Activated naive CD4-positive, alpha-beta T cell treated with anti-CD3 and anti-CD28 coated beads, Interleukin-2, amount 10 ng/mL, durations not matched to agents 7 days and 5 days (primary cell): ENCODE measurements at places on chromosomes 6 and 20.

DNA sequence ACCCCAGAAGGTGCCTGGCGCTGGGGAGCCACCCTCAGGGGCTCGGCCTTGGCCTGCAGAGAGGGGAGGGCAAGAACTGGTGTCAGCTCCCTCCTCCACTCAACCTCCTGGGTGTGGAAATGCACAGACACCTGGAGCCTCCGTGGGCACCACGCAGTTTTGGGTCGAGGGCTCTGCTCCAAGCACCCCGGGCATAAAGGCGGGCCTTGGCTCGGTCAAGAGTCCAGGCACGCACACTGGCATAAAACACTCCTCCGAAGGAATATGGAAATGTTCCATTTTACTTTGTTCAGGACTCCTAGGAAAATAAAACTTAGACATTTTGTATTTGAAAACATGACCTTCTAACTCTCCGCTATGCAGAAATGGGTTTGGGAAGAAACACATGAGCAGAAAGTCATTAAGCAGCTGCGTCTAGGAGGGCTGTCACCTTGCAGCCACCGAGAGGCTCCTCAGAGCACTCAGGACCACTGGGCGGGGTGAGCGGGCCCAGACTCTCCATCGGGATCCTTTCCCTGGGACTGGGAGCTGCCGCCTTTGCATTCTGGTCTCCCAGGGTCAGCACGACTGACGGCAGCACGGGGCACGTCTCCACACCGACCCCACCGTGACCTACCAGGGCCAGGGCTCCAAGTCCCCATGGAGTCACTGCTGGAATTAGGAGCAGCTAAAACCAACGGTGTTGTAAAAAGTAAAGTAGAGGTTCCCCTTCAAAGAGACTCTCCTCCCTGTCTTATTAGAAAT is 46.0 kb upstream of the DACT2 start:
- no peak for DNase-seq

GRCh38 chr20:63074631-63075030 is 67.9 kb upstream of the BHLHE23 start:
- no peak for DNase-seq

- no peak for DNase-seq
Measured at GRCh38 chr20:39294137-39294725, 332.1 kb downstream of the DHX35 start.

GRCh38 chr6:19028201-19028600 is 641.1 kb downstream of the RNF144B start:
- DNase-seq: no peak

GRCh38 chr6:7763881-7764280 is 38.0 kb downstream of the BMP6 start:
- DNase-seq: no peak

DNA sequence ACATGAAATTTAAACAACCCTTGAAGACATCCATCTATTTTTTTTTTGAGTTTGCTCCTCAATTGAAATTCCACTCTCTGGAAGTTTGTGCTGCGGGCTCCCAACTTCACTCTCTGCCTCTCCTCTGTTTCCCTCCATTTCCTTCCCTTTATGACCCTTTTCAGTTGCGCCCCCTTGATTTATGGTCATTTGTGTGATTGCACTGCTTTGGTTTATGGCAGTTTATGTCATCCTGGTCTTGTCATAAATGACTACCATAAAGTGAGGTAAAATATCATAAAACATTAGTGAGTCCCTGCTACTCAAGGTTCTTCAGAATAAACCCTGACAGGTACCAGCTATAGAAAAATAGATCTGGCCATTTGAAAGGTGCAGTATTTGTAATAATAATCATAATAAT is 348.3 kb upstream of the ZFP64 start:
- no peak for DNase-seq

- no peak for DNase-seq
Measured at GRCh38 chr6:40166963-40167362, 232.7 kb upstream of the MOCS1 start.

GRCh38 chr6:155894758-155895157 is 439.1 kb upstream of the NOX3 start:
- DNase-seq: no peak

DNA sequence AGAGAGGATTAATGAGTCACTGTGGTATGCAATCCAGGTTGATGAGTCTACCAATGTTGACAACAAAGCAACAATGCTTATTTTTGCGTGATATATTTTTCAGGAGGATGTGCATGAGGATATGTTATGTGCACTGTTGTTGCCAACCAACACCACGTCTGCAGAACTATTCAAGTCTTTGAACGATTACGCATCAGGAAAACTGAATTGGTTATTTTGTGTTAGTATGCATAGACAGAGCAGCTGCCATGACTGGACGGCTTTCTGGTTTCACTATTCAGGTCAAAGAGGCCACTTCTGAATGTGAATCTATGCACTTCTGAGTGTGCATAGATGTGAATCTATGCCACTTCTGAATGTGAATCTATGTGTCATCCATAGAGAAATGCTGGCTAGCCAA is 134.0 kb upstream of the GRIK2 start:
- no peak for DNase-seq

DNA sequence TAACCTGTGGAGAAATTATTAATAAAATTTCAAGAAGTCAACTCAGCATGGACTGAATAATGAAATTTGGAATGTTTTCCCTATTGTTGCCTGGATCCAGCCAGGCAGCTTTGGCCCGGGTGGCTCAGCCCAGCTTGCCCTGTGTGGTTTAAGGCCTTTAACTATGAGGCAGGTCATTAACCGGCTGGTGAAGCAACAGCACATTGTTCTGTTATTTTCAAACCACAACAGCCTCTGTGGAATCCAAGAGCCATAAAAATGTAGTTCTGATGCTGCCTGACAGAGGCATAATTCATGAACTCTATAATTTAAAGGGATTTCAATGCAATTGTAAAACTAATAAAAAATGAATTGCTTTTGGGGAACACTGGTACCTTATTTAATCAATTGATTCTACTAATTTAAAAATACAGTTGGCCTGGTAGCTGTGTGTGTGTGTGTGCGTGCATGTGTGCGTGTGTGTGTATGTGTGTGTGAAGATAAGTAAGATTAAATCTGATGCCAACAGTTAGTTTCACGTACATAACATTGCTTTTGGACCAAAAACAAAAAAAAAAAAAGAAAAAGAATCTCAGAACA is 117.7 kb downstream of the RPS12 start:
- no peak for DNase-seq

DNA sequence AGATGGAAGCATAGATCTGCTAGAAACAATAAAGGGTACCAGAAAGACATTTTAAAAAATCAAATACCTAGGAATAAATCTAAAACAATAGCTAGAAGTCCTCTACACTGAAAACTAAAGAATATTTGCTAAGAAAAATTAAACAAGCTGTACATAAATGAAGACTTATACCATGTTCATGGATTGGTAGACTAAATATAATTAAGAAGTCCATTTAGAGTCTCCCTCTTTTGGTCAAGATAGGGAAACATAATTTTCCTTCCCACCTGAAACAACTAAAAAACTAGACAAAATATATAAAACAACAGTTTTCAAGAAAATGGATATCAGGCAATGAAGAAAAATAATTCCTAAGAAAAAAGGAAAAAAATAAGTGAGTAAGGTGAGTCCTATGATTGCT is 120.0 kb upstream of the TAB2 start:
- no peak for DNase-seq

GRCh38 chr20:36613974-36614373 is 8.4 kb downstream of the RAB5IF start:
- no peak for DNase-seq

DNA sequence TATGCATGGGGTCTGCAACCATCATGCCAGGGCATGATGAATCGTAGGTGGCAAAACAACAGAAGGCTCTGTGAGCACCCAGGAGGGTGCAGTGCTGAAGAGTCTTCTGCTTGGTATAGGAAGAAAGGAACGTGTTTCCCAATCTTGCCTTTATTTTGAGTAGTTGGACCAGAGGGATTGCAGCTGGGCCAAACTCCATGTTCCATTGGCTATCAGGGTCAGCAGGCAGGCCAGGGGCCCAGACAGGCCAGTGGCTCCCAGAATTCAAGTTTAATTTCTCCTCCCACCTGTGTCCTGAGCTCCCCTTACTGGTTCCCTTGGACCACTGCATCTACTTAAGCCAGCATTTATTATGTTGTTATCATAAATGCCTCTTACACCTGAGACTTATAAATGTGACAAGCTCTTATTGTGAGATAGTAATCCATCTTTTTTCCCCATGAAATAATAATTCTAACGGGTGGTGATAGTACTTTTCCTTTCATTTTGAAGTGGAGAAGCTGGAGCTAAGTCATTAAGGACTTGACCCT is 918 bp upstream of the TRIM38 start:
- DNase-seq: no peak

- DNase-seq: no peak
Measured at GRCh38 chr6:147522597-147522996, 14.1 kb downstream of the SAMD5 start.

GRCh38 chr6:35014341-35014740 is 125.3 kb downstream of the ANKS1A start:
- DNase-seq: no peak

- DNase-seq: no peak
Measured at GRCh38 chr20:5722927-5723326, 27.3 kb upstream of the SHLD1 start.

DNA sequence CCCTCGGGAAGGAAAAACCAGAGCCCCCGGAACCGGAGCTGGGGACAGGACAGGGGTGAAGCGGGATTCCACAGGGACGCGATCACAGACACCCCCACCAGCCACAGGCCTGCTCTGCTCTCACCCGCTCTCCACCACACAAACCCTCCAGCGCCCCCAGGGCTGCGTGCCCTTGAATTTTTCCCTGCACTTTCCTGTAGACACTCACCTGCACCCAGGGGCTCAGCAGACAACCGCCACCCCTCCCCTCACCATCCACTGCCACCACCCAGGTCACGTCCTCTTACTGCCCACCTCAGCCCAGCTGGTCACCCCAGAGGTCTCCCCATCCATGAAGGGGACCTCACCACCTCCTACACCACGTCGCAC is 631 bp downstream of the ULBP2 start:
- DNase-seq: no peak

- DNase-seq: peak; percentile 79
Measured at GRCh38 chr20:50588034-50588736, 78.0 kb downstream of the PTPN1 start.

GRCh38 chr6:52574709-52575501 is 2.0 kb downstream of the TRAM2 start:
- peak; percentile 76 for DNase-seq

GRCh38 chr6:119052292-119052889 is 26.1 kb downstream of the FAM184A start:
- DNase-seq: peak; percentile 21

DNA sequence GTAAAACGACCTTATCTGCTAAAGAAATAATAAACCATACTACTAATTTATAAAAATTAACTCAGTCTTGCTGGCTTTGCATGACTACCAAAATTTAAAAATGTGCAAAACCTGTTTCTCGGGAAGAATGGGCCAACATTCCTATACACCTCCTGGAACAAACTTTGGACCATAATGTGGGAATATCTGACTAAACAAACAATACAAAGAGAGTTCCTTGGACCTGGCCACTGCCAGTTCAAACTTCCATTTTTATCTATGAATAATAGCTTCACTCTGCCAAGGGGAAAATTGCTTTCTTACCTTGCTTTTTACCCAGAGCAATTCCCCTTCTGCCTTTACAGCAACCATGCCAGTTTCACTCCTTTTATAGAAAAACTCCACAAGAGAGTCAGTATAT is 38.7 kb upstream of the POU5F1 start:
- DNase-seq: no peak

- no peak for DNase-seq
Measured at GRCh38 chr6:140095532-140095931, 721.1 kb upstream of the CITED2 start.

DNA sequence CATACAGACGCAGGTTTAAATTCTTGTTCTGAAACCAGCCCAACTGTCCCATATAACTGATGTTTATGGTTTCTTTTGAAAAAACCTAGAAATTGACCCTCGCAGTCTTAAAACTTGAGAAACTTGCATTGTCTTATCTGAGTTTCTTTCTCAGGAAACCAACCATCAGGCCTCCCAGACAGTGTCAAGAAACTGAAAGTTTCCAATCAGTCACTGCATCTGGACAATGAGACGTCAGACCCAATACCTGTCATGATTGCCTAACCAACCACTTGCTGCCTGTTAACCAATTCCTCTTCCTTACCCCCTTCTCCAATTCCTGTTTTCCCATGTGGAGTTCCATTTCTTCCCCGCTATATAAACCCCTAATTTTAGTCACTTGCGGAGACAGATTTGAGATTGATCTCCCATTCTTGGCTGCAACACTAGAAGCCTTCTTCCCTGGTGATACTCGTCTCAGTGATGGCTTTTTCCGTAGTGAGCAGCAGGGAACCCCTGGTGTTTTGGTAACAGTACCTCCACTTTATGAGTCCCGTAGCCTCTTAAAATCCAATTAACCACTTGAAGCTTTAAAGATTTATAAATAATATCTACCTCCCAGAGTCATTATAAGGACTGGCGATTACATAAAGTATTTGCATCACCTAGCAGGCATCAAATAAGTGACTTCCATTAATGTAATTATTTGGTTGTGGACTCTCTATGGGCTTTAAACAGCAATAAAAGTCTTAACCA is 49.3 kb downstream of the GPR63 start:
- no peak for DNase-seq

DNA sequence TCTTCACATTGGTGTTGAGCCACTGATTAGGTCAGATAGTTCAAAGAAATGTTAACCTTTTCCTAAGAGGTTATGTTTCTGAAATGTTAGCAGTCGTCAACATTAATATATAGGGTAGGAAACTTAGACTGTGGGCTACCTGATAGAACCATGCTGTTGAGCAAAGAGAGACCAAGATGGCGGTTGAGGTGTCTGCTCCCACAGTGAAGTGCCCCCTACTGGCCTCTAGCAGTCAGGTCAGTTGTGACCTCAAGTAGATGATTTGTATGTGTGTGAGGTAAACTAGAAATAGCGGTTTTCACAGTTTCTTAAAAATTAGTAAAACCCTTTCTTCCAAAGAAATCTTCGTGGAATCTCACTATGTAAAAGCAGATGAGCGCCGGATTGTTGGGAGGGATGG is 40.3 kb downstream of the MTHFD1L start:
- DNase-seq: no peak

GRCh38 chr6:20119485-20119884 is 92.8 kb downstream of the MBOAT1 start:
- DNase-seq: no peak

DNA sequence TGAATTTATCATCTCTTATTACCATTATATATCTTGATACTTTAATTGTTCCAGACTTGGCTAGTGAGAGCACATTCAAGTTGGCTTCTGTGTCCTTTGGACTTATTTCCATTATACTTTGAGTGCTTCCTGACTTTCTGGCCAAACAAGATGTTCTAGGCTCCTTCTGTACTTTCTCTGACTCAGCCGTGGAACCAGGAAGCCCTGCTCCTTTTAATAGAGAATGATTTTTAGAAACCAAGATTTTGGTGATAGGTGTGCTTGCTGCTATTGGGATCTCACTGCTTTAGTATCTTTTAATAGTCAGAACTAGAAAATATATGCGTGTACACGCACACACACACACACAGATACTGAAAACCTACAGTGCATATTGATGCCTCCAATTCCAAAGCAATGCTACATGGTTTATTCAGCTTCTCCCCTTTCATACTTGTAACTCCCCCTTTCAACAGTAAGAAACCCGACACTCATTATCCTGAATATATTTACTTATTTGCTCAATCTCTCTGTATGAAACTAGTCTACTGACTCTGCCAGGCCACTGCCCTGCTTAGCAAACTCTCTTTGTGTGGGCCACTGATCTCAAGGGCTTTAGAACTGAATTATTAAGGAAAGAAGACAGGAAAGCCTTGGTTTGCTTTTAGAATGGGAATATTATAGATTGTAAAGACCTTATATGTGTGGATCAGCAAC is 42.7 kb upstream of the EZR start:
- no peak for DNase-seq
